Activated T-helper 2 cell treated with anti-CD3 and anti-CD28 coated beads, Interferon-gamma antibody, Interleukin-2, Interleukin-4, amounts not matched to agents 10 μg/mL and 5 μg/mL and 100 μg/mL, durations not matched to agents 14 hours and 24 hours and 36 hours (primary cell): ENCODE measurements at places on chromosomes 6 and 20.

DNA sequence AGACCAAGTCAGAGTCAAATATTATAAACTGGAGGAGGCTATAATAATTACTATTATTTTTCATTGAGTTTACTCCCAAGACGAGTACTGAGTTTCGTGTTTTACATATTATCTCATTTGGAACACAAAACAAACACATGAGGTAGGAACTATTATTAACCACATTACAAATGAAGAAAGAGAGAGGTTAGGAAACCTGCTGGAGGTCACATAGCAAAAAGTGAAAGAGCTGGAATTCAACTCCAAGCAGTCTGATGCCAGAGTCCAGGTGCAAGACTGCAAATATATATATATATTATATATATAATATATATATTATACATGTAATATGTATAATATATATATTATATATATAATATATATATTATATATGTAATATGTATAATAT, 7.3 kb downstream of the RNF24 start:
- no peak for DNase-seq

- no peak for DNase-seq
Observed at GRCh38 chr6:18431581-18431980, 44.4 kb downstream of the RNF144B start.

- DNase-seq = no peak
Observed at GRCh38 chr20:3932681-3933080, 43.5 kb downstream of the PANK2 start.

DNA sequence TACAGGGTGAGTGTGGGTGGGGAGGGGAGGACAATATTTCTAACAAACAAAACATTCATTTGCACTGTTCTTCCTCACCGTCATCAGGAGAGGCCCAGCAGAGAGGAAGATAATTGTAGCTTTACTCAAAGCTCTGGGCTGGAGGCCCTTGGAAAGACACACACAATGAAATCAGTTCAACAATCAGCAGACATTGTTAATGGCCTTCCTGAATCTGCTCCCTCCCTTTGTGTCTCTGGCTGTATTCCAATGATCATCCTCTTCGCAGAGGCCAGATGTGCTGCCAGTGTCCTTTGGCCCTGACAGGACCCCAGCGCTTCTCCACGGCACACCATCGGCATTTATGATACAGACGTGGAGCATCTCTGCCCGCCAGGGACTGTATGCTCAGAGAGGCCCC, 44.6 kb upstream of the LRFN2 start:
- no peak for DNase-seq

- no peak for DNase-seq
Observed at GRCh38 chr6:112786801-112787200, 439.7 kb downstream of the RFPL4B start.
